ENCODE measurements at places on chromosomes 12 and 14.
A peak's percentile ranks its signal among the peaks of the same experiment; 100 is the strongest.

DNA sequence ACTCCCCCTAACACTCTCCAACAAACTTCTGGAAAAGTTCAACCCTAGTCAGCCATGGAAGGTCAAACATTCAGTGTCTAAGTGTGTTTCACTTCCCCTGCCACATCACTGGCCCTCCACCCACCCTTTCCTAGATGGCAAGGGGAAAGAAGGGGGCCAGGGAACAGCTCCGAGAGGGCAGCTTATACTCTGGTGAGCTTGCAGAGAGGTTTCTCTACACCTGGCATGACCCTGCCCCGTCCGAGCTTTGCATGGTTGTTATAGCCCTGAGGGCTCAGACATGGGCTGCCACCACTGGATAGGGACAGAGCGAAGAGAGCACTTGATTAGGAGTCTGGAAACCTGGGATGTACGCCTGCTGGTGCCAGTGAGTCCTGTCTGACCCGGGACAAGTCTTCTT, 4.0 kb downstream of the ACVRL1 start:
- no peak for DNase-seq

GRCh38 chr12:80509781-80510556, 65.9 kb downstream of the PTPRQ start:
- DNase-seq = peak; percentile 41

GRCh38 chr12:93020631-93021597, 91.8 kb upstream of the EEA1 start:
- DNase-seq = peak; percentile 10

DNA sequence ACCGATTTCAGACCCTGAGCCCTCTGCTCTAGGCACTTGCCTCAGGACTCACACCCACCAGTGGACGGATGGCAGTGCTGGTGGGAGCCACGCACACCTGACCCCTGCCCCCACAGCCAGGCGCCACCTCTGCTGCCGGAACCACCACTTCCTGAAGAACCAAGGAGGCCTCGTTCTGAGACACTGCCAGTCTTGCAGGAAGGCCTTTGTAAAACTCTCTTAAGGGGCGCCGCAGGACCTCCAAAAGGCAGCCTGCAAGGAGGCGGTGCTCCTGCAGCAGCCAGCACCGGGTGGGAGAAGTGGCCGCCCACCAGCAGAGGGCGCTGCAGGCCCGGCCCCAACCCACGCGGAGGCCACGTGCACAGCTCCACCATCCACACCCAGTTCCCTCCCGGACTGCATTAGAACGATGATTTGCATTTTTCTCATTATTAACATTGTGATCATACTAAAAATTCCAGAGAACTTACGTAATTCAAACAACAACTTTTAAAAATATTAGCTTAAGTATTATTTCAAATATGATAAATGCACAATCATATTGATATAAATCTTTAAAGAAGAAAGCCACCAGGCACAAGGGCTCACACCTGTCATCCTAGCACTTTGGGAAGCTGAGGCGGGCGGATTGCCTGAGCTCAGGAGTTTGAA, 12.8 kb downstream of the STX2 start:
- peak; percentile 84 for DNase-seq

DNA sequence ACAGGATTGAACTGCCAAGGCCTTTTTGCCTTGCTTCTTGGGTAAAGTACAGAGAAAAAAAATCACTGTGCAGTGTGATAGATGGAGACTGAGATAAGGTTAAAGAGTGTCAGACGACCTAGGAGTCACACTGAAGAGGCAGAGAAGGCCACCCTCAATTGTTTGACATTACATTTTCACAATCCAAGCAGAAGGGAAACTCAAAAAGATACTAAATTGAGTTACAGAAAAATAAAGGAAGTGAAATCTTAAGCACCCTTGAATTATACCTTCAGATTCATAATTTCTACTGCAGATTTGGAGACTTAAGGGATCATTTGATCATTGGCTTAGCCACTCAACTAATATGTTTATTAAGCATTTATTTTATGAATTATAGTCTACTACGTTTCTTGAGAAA, 97.1 kb downstream of the MYF5 start:
- no peak for DNase-seq

GRCh38 chr12:93050026-93050747, 121.1 kb upstream of the EEA1 start:
- peak; percentile 28 for DNase-seq

- DNase-seq = no peak
These were observed 38.4 kb upstream of the CEP83 start for GRCh38 chr12:94498073-94498472.

GRCh38 chr14:90722590-90722989, 93.6 kb downstream of the TTC7B start:
- no peak for DNase-seq

DNA sequence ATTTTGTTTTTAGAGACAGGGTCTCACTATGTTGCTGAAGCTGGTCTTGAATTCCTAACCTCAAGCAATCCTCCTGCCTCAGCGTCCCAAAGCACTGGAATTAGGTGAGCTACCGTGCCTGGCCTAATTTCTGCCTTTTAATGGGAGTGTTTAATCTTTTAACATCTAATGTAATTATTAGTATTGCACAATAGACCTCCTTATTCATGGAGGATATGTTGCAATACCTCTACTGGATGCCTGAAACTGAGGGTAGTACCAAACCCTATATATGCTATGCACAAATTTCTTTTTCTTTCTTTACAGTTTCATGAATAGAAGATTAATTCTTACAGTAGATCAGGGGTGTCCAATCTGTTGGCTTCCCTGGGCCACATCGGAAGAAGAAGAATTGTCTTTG, 47.8 kb downstream of the MYRFL start:
- DNase-seq = peak; percentile 33

GRCh38 chr12:89875225-89875624, 166.6 kb upstream of the ATP2B1 start:
- no peak for DNase-seq

- peak; percentile 67 for DNase-seq
These were observed 170.6 kb downstream of the OTOGL start for GRCh38 chr12:80269803-80270552.

DNA sequence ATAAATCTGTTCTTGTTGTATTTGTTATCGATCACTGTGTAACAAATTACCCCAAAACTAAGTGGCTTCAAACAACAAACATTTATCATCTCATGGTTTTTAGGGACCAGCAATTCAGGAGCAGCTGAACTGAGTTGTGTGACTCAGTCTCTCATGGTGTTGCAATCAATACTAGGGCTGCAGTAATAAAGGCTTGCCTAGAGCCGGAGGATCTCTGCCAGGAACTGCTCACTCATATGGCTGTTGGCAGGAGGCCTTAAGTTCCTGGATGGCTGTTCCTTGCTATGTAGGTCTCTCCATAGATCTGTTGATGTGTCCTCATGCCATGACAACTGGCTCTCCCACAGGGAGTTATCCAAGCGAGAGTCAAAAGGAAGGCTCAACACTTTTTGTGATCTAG, 3.8 kb upstream of the PSMC6 start:
- DNase-seq = peak; percentile 98

DNA sequence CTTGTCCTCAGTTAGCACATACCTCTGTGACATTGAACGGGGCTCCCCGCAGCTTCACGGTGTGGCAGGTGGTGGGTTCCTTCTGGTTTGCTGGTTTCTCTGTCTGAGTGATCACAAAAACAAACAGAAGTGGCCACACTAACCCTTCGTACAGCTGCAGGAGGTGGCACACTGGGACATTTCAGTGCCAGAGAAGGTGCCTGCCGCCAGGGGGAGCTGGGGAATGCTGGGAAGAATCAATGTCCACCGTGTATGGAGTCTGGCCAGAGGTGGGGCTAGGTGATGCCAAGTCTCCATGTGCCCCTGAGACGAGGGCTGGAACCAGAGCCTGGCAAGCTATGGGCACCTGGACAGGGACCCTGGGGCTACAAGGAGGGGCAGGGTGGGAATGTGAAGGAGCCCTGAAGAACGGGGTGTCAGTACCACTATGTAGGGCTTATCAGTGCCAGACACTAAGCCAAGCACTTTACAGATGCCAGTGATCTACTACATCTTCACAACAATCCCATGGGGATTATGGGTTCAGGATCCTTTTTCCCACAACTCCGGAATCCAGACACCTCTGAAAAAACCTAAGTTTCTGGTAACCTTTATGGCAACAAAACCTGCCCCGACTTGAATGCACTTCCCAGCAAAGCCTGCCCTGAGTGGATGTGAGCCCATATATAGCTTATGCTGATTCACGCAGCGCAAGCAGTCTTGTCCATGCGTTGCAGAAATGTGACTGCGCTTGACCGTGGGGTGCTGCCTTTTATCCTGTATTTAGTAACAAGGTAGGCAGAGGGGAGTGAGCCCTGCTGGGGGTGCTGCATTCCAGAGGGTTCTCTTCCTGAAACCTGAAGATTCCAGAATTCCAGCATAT, 10.8 kb downstream of the RBM19 start:
- DNase-seq = peak; percentile 33

GRCh38 chr12:89523393-89523792, 1.2 kb downstream of the GALNT4 start:
- DNase-seq = no peak

DNA sequence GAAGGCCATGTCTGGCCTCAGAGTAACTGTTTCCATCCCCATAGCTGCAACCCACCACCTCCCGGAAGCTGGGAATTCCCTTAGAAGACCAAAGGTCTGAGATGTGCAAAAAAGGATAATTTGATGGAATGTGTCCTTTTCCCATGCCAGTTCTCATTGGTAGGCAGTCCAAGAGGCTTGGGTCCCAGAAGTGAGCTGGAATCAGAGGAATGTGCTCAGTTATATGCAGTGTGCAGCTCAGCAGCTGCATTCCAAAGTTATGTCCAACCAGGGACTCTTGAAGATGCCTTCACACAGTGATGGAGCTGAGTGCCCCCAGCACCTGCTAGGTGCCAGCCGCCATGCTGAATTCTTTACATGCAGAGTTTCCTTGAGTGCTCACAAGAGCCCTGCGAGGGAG, 583.9 kb upstream of the TBX3 start:
- no peak for DNase-seq

- DNase-seq = peak; percentile 41
These were observed 240.3 kb downstream of the EMP1 start for GRCh38 chr12:13436696-13437391.

GRCh38 chr14:74618078-74618952, 6.3 kb upstream of the LTBP2 start:
- peak; percentile 86 for DNase-seq

DNA sequence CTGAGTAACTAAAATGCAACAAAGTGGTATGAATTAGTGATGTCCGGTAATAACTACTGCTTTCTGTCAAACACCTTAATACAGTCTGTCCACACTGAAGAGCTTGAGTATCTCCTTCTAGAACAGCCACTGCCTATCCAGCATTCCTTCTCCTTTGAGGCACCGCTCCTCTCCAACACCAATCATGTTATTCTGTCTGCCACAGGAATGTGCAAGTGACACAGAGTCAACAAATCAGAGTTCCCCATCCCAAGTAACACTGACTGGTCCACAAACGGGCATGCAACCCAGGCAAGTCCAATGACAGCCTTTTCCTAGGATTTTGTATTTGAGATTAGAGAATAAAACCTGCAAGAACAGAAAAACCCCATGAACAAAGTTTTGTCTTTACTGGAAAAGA, 3.8 kb downstream of the GXYLT1 start:
- peak; percentile 44 for DNase-seq

DNA sequence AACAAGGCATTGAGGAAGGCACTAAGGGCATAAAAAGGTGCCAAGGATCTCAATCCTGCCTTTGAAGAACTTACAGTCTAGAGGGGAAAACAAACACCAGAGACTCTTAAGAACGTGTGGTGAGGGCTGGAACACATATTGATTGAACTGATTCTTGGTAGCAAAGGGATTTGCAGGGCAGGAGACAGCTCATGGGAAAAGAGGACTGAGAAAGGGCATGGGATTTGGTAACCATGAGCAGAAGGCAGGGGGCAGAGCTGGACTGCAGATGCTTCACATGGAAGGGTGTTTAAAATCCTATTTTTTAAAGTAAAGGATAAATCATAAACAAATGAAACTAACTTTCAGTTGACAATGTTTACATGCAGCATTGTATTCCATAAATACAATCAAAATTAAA, 203.1 kb downstream of the ITPR2 start:
- peak; percentile 62 for DNase-seq

DNA sequence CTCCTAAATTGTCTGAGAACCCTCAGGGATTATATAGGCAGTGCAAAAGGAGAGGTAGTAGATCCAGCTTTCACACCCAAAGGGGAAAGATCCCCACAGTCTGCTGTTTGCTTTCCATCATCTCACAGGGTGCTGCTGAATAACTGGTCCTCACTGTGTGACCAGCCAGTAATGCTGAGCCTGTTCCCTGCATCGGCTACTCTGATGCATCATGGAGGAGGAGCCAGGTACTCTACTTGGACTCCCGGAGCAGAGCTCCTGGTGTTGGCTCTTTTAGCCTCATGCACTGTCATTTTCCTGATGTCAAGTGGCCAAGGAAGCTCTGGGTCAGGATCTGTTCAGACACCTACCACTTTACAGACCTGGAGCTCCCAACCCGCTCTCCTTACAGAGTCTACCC, 127.4 kb upstream of the ATF1 start:
- DNase-seq = no peak

GRCh38 chr12:31566547-31566946, 24.4 kb downstream of the DENND5B start:
- no peak for DNase-seq

All from cardiac fibroblast (primary cell).